ENCODE measurements at places on chromosomes 12 and 14.

DNA sequence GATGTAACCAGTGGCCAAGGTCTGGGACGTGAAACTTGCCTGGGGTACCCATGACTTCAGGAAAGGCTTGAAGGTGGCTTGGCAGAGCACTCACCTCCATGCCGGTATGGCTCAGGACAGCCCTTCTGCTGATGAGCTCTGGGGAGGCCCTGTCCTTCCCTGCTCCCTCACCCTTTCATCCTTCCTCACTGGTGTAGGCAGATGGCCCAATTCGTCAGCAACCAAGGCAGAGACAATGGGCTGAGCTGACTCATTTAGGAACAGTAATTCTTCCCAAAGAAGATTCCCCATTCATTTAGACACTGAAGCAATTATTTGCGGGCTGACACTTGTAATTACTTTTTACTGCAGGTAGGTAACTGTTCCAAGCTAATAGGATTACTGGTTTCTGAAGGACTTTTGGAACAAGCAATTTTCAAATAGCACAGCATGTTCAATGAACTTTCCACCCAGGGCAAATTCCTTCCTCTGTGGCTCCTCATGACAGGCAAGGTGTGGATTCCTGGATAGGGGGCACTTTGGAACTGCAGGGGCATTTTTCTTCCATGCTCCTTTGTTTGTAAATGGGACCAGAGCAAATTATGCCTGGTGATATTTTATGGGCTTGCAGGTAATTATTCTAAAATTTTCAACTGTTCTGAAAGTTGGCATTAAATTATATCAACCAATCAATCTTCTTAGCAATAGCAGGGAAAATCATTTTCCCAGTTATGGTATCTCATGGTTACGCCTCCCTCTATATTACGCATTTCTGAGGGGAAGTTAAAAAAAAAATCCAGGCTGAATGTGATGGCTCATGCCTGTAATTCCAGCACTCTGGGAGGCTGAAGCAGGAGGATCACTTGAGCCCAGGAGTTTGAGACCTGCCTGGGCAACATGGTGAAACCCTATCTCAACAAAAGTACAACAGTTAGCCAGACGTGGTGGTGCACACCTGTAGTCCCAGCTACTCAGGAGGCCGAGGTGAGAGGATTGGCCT lies 24.1 kb upstream of the NRDE2 start:
- no peak for DNase-seq

GRCh38 chr12:4441355-4442335 lies 4.0 kb downstream of the FGF6 start:
- DNase-seq = no peak

DNA sequence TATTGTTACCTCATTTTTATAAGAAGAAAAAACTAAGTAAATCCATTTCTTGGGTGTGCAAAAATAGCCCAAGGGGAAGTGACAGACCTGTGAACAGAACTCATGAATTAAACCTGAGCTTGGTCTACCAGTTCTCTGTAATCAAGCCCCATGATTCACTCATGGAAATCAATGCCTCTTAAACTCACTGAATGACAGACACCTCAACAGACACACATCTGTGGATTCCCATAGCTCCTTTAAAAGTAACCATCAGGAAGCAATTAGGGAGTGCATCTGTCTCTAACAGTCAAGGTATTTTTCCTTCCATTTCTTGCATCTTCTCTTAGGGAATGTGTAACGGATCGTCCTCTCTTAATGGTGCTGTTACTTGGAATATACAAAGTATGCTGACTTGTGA lies 215.0 kb upstream of the EEA1 start:
- no peak for DNase-seq

DNA sequence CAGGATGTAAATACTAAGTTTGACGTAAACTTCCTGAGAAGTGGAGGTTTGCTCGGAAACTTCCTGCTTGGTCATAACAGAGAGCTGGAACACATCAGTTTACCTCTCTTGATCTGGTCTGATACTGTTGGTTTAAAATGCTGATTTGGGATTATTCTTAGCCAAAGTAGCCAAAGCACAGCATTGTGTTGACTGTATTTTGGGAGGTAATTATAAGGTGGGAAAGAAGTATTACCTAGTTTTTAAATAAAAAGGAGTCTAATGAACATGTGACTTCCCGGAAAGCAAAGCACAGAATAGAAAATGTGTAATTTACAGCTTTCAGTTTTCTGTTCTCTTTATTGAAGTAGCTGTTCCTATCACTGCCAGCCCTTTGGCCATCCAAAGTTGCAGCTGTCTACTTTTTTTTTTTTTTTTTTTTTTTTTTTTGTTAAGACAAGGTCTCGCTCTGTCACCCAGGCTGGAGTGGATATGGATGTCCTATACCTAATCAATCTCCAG lies 52.2 kb upstream of the SRP54 start:
- DNase-seq = no peak

DNA sequence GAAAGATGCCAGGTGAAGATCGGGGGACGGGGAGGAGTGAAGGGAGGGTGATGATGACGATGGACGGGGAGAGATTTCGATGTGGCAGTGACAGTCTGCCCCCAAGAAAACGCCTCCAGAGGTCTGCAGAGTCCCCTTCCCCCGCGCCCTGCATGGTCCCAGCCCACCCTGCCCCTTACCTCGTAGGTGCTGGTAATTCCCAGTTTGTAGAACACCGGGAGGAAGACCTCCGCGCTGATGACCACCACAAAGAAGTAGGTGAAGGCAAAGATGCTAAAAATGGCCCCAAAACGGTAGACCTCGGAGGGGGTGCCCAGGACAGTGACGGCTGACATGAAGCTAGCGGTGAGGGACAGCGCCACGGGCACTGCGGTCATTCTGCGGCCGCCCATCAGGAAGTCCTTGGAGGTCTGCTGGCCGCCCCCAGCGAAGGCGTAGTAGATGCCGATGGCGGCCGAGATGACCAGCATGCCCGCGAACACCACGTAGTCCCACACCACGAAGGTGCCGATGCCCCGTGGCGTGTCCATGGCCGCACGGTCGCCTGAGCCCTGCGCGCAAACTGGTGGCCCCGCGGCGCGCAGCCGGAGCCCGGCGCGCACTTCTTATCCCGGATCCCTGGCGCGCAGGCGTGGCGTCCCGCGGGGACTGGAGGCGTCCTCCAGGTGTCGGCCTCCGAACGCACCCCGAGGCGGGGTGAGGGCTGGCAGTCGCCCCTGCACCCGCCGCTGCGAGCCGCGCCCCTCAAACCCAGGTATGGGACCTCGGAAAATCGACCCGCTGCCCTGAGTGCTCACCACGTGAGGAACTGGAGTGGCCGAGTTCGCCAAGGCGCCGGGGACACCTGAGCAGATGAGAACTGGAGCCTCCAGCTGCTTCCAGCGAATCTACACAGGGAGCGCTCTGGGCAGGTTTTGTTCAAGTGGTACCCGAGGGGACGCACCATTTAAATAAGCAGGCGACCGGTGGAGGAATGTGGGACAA lies at the start of gene SLC5A8:
SLC5A8 (minus strand) TSS at position 920 of the 984 bp plus-strand sequence; CDS start at position 530, 390 bp downstream.
- peak; percentile 67 for DNase-seq

- peak; percentile 25 for DNase-seq
Measured at GRCh38 chr14:68977180-68977717, 1.9 kb downstream of the ACTN1 start.

GRCh38 chr12:59115526-59115925 lies 195.2 kb upstream of the LRIG3 start:
- DNase-seq = no peak

GRCh38 chr12:90959032-90959431 lies 4.1 kb upstream of the CCER1 start:
- DNase-seq = no peak

GRCh38 chr12:109732321-109733305 lies 19.0 kb downstream of the FAM222A start:
- peak; percentile 72 for DNase-seq

DNA sequence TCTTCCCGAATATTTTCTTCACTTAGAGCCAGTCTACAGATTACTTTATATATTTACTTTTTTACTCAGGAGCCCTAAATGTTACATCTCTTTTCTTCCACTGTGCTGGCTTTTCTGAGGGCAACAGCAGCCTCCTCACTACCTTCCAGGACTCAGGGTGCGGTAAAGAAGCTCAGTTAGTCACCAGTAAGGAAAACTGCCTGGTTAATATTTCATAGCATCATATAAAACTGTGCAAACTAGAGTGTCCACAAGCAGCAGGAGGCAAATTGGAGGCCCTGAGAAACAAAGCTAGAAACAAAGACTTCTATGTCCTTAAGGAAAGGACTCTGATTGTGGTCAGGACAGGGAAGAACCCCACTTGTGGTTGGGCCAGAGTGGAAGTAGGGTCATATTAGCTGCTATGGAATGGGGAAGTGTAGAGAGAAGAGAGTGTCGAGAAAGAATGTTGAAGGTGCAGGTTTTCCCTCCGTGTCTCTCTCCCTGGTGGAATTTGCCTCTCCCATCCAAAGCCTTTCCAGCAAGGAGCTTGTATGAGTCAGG lies 220.1 kb downstream of the SLC15A4 start:
- no peak for DNase-seq

DNA sequence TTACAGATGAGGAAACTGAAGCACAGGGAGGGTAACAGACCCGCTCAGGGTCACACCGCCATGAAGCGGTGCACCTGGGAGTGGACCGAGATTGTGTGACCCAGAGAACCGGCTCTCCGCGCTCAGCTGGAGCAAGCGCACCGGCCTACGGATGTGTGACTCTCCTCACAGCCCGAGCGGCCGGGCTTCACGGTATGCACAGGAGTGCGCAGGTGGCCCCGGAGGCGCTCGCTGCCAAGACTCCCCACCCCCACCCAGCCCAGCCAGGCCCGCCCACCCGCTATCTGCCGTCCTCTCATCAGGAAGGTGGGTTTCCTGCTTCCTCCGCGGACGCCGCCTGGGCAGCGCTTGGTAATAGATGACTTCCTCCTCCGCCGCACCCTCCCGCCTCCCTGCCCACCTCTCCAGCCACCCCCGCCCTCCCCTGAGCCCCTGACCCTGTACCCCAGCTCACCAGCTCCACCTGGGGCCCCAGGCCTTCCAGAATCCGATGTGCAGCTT lies 110.7 kb downstream of the NCOR2 start:
- no peak for DNase-seq
